ENCODE measurements at places on chromosomes 2 and 18.
A peak's percentile ranks its signal among the peaks of the same experiment; 100 is the strongest.

DNA sequence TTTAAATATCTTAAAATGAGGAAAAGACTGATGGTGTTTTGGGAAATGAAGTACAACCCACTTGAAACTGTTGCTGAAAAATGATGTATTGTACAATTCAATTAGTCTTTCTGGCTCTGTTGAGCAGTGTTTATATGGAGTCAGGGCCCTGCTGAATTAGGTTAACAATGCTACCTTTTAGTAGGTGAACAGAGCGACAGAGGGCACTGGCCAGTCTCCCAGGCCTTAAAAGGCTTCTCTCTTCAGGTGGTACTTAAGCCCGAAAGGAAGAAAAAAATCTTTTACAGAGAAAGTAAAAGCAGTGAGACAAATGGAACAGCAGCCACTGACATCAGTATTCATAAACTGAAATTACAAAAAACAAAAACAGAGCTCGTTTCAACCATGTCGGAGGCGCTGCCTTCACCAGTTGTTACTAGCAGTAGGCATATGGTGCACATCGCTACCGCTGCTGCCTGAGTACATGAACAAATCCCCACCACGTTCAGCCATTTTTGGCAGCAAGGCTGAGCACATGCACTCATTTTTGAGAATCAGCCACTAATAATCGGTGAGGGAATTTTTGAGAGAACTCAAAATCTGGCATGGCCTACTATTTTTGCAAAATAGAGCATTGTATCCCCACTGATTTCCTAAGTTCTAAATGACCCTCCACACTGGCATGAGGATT is 91.8 kb downstream of the PLEKHM3 start:
- DNase-seq, result peak; percentile 22

DNA sequence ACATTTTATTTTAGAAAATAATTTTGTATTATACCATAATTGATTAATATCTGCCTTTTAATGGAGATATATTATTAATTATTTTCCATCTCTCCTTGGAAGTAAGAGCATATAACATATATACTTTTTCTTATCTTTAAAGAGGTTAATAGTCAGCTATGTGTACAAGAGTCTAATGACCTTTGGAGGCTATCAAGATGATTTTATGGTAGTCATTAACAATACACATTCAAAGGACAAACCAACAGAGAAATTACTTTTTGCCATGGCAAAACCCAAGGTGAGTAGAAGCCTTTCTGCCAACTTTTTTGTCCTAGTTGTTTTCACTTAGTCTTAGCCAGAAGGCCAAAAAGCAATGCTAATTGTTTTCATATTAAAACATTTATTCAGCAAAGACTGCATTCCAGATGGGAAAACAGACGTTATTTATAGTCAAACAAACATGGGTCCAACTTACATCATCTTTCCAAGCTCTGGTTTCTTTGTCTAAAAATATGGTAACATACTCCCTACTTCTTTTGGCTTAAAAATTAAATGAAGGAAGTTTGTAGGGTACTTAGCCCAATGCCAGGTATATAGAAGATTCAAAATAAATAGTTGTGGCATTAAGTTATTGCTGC is 9.6 kb upstream of the DYNC2LI1 start:
- DNase-seq, result no peak

DNA sequence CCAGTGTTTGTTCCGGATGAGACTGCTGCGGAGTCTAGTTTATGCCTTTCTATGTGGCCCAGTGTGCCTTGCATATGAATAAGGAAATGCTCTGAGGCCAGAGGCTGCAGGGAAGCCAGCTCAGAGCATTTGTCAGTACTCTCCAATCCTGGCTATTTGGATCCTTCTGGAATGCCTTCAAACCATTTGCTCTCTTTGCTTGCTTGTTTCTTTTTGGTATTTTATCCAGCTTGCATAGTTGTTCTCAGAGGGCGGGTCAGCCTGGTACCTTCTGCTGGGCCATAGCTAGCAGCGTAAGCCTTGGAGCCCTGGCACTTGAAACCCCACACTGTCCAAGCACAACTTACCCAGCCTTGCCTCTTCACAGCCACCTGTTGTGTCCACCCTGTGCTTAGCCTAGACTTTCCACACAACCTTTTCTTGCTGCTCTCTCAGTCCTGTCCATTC is 20.5 kb downstream of the CENPO start:
- no peak for DNase-seq

- peak; percentile 72 for DNase-seq
Measured at GRCh38 chr2:80499095-80499494, 194.5 kb upstream of the LRRTM1 start.

DNA sequence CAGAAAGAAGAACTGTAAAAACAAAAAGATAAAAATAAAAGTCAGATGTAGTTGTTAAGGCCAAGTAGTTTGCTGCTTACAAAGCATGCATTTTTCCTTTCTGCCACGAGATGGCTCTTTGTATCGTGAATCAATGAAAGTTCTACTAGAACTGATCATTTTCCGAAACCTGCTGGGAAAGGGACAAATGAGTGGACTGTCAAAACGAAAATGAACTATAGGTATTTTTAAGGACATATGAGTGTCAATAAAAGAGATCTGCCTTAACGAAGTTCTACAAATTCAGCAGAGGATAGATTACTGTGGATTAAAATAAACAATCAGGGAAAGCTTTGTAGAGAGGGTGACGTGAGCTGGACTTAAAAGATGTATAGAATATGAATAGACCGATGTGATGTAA is 15.0 kb upstream of the ELOA2 start:
- peak; percentile 81 for DNase-seq

DNA sequence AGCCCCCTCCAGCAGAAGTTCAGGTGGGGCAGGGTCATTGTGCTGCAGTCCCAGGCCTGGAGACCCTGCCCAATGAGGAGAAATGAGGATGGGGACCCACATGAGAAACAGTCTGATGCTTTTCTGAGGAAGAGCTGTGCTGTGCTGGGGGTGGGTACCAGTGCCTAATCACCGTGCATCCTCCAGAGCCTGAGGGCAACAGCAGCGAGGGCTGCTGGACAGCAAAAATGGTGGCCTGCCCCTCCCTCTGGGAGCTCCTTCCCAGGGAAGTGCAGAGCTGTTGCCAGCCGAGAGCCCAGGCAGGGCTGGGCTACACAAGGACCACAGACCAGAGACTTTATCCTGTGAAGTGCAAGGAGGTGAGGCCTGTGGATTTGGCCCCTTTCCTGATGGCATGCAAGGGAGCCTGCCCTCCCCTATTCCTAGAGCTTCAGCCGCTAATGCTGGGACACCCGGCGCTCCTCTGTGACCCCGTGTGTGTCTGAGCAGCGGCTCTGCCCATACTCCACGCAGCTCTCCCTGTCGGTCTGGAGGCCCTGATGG is 134.8 kb downstream of the DSEL start:
- no peak for DNase-seq

- no peak for DNase-seq
Measured at GRCh38 chr2:229257985-229258384, 13.1 kb downstream of the PID1 start.
